ENCODE measurements at places on chromosomes 1 and 21.
A peak's percentile ranks its signal among the peaks of the same experiment; 100 is the strongest.

DNA sequence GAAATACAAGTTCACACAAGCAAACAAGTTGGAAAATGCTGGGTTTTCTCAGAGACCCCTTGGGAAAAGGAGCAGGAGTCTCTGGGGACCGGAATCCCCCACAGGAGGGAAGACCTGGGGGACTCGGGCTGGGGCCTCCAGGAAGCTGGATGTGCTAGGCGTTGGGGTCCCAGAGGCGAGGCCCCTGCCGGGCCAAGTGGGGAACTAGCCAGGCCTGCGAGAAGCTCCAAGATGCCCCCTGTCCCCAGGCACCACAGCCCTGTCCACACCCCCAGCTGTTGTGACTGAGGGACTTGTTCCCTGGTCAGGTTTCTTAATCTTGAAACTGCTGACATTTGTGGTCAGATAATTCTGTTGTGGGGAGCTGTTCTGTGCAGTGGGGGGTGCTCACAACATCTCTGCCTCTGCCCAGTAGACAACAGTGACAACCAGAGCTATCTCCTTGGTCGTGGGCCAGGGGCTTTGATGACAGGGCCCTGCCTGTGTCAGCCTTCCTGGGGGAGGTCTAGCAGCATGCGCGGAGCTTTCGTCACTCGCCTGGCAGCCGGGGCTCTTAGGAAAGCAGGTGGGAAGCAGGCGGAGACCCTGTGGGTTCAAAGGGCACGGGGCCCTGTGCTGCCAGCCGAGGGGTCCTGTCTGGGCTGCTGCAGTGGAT is 126.4 kb upstream of the ARHGEF16 start:
- DNase-seq, result no peak

- no peak for DNase-seq
Observed at GRCh38 chr1:16018749-16019643, 1.2 kb upstream of the HSPB7 start.

DNA sequence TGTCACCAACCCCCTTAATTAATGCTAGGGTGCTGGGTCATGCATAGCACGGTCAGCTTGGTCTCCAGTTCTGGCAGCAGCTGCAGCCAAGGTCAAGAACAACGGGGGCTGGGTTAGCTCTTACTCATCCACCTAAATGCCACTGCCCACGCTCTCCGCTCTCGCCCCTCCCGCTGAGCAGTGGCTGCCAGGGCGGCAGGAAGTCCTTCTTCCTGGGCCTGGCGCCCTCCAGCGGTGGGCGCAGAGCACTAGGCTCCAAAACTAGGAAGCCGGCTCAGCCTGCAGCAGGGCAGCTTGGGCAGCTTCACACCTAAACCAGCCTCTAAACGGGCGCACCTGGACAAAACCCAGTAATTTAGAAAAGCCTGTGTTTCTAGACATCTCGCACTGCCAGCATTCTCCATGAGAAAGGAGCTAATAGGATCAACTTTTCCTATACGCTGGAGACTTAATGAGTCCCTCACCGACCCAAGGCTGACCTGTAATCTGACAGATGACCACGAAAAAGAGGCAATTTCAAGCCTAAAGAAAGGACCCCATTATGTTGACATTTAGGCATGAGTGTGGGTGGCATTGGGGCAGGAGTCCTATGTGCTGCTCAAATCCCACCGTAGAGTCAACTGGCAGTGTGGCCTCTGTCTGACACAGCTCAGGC is 78.4 kb upstream of the LRRN2 start:
- peak; percentile 78 for DNase-seq

- DNase-seq, result no peak
Observed at GRCh38 chr1:67485046-67485811, 55.0 kb upstream of the SERBP1 start.

DNA sequence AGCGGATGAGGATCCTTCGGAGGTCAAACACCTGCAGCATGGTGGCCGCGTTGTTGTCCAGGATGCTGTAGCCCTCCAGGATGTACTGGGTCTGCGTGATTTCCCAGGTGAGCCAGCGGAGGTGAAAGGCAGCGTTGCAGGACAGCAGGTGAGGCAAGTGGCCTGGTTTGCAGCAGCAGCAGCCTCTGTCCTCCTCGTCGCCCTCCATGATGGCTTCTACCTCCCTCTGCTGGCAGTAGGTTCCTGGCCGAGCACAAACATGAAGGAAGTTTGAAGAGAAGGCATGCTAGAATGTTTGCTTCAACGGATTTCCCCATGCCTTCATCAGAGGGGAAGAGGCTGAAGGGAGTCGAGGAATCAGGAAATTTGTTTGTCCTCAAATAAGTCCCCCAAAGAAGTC is 74.7 kb downstream of the NTPCR start:
- DNase-seq, result peak; percentile 58

DNA sequence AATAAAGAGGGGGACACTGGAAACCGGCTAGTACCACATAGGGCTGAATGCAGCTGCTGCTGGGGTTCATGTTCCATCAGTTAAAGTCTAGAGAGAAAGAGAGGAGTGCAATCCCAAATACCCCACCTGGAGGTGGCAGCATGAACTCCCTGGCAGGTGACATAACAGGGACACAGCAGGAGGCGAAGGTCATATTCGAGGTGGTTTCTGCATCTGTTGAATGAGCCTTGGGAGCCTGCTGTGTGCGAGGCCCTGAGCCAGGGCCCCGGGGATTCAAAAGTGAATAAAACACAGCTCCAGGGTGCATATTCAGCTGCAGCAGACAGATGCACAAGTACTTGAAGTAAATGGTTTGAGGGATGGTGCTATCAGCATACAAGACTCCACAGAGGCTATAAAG is 456.8 kb downstream of the SETD4 start:
- DNase-seq, result no peak

Data from hematopoietic multipotent progenitor cell (in vitro differentiated cells).